Natural killer cell treated with Interleukin-12 subunit alpha and Interleukin-12 subunit beta and Interleukin-15 and Interleukin-18, amount 100 ng/mL, for 72 hours (primary cell): ENCODE measurements at places on chromosomes 2 and 18.

DNA sequence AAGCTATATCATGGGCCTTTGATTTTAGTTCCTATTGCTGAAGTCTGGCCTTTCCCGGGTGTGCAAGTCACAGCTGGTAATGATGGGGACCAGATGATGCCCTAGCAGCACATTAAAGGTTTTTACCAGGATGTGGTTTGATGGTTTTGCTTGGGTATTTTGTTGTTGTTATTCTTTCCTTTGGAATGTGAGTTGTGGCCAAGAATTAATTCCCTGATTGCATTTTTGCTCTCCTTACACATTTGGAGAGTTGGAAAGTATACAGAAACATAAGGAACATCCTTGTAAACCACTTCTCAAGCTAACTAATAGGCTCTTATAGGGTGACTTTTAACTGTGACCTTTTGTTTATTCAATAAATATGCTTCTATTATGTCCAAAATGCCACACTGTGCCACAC, 154.1 kb upstream of the MMADHC start:
- H3K4me3 ChIP-seq, result no peak overlapping the region
- no peaks in the 10 kb centered on the region for H3K36me3 ChIP-seq
- no peaks in the 10 kb centered on the region for H3K4me1 ChIP-seq
- no peak overlapping the region for H3K27ac ChIP-seq
- no peaks in the 10 kb centered on the region for H3K27me3 ChIP-seq

DNA sequence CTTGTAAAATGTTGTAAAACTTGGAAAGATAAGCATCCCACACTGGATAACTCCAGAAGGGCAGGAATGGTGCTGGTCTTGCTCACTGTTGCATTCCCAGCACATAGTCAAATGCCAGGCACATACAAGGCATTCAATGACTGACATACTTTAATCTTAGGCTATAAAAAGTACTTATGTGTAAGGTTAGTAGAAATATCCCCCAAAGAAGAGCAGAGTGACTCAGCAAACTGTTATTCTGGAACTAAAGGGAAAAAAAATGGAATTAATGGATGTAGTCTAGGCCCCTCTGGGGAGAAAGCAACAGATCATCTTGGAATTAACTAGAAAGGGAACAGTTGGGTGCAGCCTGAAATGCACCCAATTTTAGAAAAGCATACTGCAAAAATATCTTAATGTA, 9.0 kb downstream of the ZBTB14 start:
- no peak overlapping the region for H3K27ac ChIP-seq
- H3K4me3 ChIP-seq, result no peak overlapping the region
- H3K27me3 ChIP-seq, result no peaks in the 10 kb centered on the region
- no peak for DNase-seq

- no peak overlapping the region for H3K4me3 ChIP-seq
- no peak for DNase-seq
- H3K27me3 ChIP-seq, result peaks cover 3% of the 10 kb centered on the region
- H3K27ac ChIP-seq, result no peak overlapping the region
- H3K4me1 ChIP-seq, result peaks cover 8% of the 10 kb centered on the region
These were observed 87.4 kb downstream of the SMIM21 start for GRCh38 chr18:75339936-75340605.

- H3K36me3 ChIP-seq, result no peaks in the 10 kb centered on the region
- no peaks in the 10 kb centered on the region for H3K4me1 ChIP-seq
- H3K4me3 ChIP-seq, result no peak overlapping the region
- H3K27ac ChIP-seq, result no peak overlapping the region
- peaks cover 5% of the 10 kb centered on the region for H3K27me3 ChIP-seq
- DNase-seq, result no peak
These were observed 27.9 kb upstream of the ASNSD1 start for GRCh38 chr2:189633392-189633811.

DNA sequence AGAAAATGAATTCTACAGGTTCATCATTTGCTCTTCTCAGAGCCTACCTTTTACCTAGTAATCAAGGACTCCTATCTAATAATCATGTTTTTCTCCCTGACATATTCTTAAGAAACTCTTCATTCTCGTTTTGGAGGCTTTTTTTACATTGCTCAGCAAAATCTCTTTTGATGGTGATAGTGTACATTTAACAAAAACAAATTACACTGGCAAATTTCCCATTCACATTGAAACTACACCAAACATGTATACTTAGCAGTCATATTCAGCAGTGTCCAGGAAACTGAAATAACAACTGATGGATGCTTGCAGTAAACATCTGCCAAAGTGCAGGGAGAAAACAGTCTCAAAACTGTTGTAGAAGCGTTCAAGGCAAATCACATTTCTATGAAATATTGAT, 4.4 kb upstream of the VIT start:
- H3K27me3 ChIP-seq, result no peaks in the 10 kb centered on the region
- no peak overlapping the region for H3K27ac ChIP-seq
- H3K36me3 ChIP-seq, result no peaks in the 10 kb centered on the region
- no peaks in the 10 kb centered on the region for H3K4me1 ChIP-seq

GRCh38 chr2:176161825-176162626, 4.9 kb downstream of the HOXD3 start:
- H3K27me3 ChIP-seq, result peaks cover 54% of the 10 kb centered on the region
- no peak for DNase-seq
- no peak overlapping the region for H3K27ac ChIP-seq
- no peak overlapping the region for H3K4me3 ChIP-seq

GRCh38 chr2:17646081-17646554, 105.6 kb downstream of the VSNL1 start:
- H3K4me3 ChIP-seq, result no peak overlapping the region
- H3K27ac ChIP-seq, result no peak overlapping the region
- DNase-seq, result no peak
- H3K27me3 ChIP-seq, result no peaks in the 10 kb centered on the region
